ELF-1 (cell line): ENCODE measurements at places on chromosomes 2 and 18.

DNA sequence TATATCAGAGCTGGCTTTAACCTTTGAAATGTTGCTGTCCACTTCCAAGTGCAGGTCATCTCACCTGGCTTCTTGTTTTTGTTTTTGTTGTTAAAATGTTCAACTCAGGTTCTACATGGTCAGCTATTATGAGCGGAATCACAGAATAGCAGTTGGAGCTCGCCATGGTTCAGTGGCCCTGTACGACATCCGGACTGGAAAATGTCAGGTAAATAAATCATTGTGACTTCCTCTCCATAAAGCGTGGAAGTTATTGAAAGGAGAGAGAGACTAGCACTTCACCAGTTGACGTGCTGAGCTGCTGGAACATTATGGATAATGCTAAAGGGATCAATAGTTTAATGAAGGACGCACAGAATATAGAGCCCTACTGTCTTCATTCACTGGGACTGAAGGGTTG is 184.6 kb upstream of the BOD1L2 start:
- no peak for DNase-seq

DNA sequence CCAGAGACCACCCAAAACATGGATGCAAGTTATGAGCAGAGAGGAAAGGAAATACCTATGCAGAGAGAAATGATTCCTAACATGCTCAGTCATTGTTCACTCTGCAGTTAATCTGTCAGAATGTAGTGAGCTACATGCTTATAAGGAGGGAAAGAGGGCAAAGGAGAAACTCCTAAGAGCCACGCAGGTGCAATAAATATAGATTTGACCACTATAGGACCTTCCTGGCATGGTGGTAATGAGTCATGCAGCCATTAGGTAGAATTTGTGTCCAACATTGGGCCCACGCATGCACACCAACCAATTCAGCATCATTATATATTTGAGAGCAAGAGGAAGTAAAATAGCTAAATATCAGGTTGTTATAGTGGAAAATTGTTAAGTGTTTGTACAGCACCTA is 699.9 kb downstream of the DSC3 start:
- DNase-seq: no peak

DNA sequence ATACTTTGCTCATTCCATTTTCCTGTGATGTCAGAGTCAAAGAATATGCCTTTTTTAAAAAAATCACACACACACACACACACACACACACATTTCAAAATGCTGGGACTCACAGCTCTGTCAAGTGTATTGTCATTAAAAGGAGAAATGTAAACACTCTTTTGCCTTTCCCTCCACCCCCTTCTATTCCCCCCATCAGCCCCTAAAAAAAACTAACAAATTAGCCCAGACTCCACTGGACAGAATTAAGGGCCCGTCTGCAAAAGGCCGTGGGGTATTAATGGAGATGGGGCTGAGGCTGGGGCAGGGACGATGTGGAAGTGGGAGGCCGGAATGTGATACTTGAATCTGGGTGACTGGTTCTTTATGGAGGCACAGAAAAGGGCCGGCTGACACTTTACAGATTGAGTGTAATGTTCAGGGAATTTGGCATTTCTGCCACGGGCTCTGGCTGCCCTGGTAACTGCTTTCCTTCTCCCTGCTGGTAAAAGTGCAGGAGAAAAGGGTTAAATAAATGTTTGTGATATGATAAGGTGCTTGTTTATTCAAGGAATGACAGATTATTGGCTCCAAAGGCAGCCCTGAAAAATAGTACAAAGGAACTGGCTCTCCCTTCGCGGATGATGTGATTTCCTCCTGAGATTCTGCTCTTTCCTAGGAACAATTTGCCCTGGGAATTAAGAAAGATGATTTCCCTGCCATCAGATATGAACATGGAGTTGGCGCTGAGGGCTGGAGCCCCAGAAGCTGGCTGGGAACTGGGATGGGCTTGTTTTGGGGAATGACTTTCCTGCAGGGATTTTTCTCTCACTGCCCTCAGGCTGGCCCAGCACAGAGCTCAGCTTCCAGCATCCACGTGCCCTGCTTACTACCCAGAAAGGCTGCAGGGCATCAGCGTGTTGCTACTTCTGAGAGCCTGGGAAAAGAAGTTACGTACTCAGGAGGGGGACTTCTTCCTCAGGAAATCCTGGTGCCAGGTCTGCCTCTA is 52.8 kb upstream of the CTAGE1 start:
- DNase-seq: peak; percentile 45

GRCh38 chr2:176967911-176968450 is 244.6 kb upstream of the HNRNPA3 start:
- no peak for DNase-seq

DNA sequence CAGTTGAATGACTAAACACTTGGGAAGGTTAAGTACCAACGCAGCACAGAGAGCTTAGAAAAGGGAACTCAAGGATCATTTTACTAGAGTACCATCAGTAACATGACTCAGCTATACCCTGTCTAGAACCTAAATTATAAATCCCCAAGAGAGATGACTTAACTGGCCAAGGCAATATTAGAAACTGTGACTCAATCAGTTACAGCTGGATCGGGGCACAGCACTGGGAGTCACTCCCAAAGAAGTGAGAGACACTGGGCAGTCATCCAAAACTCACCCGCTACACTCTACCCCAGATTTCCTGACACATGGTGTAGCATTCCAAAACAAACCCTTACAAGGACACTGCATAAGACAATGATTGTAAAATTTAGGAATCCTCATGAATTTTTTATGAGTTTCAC is 17.7 kb downstream of the IWS1 start:
- DNase-seq: no peak

DNA sequence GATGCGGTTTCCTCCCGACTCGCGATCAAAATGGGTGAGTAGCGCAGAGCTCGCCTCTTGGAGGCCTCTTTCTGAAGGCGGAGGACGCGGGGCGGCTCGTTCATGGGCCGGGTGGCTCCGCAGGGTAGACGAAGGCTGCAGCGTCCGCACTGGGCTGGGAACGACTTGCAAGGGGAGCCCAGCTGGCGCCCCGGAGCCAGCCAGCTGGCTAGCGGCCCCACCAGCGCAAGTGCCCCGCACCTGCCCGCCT is 328 bp upstream of the PASK start:
- DNase-seq: no peak

- peak; percentile 57 for DNase-seq
These were observed 152.0 kb downstream of the SRBD1 start for GRCh38 chr2:45458909-45459563.

DNA sequence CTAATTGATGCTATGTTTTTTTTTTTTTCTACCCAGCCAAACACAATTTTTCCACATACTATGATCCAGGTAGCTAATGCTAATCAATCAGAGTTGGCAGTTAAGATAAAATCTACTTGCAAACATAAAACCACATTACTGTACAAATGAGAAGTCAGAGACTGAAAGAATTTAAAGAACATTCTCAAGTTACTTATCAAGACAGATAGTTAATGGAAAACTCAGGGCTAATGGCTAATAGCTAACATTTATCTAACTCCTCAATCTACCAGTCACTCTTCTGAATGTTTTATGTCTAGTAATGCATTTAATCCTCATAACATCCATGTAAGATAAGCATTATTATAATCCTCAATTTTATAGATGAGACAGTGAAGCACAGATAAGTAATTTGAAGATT is 537.6 kb upstream of the SETBP1 start:
- DNase-seq: no peak

DNA sequence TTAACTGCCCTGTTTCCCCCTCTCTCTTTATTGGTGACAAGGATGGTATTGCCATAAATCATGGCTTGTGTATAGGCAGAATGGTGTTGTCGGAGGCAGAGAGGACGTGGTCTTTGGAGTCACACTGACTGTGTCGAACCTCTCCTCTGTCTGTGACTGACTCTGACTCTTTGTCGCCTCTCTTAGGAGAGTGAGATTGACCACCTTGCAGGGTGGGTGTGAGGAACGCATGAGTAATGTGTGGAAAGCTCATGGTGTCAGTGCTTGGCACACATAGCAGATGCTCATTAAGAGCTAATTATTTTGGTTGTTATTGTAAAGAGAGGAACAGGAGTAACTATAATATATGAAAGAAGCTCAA is 145.6 kb downstream of the TTC27 start:
- no peak for DNase-seq

DNA sequence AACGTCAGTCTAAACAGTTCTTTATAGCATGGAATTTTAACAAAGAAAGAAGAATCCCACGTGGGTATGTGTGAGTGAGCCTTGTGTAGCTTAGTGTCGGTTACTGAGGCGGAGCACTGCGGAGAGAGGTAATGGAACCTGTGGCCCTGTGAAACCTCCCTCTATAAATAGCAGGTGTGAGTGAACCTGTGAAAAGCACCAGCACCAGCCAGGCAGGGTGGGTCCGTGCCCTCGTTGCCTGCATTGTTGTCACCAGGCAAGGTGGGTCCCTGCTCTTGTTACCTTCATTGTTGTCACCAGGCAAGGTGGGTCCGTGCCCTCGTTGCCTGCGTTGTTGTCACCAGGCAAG is 4.7 kb downstream of the CTDP1 start:
- no peak for DNase-seq

GRCh38 chr2:118481299-118481698 is 366.1 kb downstream of the EN1 start:
- no peak for DNase-seq

- DNase-seq: no peak
These were observed 14.8 kb downstream of the MOGAT1 start for GRCh38 chr2:222686086-222686750.

GRCh38 chr18:63604791-63605567 is 17.8 kb downstream of the SERPINB13 start:
- no peak for DNase-seq

DNA sequence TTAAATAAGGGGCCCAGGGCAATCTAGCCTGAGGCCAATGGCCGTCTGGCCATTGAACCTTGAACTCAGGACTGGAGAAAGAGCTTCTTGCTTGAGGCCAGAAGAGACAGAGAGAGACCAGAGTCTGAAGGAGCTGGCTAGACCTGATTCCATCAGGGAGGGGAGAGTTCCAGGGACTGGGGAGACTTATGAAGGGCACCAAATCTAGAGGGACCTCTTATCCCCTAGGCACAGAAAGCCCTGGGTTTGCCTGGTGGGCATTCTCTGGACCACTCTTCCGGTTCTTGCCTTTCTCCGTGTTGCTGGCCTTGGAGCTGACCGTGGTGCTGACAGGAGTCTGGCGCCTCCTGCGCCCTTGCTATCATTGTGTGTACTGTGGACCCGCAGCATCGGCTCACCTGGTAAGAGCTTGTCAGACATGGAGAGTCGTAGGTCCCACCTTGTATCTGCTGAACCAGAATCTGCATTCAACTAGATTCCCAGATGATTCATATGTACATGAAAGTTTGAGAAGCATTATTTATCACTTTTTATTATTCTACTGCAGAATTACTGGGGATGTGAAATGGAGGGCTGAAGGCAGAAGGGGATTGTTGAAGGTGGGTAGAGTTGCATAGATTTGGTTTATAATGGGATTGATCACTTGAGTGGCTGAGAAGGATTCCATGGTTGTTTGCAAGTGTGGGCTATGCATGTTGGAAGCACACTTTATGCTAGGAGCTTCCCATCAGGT is 4.3 kb upstream of the TRPM8 start:
- DNase-seq: peak; percentile 70

GRCh38 chr2:10864861-10865636 is 46.7 kb upstream of the KCNF1 start:
- no peak for DNase-seq

DNA sequence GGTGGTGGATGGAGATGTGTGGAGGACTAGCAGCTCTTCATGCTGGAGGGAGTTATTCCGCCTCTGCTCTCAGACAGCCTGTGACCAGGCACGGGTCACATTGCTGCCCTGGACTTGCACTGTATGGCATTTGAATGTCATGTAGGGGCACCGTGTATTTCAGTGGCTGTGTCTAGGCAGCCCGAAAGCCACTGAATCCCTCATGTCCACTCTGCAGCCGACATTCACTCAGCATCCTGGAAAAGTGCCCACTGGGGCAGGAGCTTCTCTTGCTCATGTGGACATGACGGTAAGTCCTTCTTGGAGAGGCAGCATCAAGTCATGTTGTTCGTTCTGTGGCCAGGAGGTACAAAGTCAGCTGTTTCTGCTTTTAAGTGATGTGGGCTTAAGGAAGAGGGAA is 127.9 kb downstream of the SH3RF3 start:
- DNase-seq: no peak

- DNase-seq: no peak
These were observed 18.5 kb upstream of the RBBP8 start for GRCh38 chr18:22914633-22915032.

DNA sequence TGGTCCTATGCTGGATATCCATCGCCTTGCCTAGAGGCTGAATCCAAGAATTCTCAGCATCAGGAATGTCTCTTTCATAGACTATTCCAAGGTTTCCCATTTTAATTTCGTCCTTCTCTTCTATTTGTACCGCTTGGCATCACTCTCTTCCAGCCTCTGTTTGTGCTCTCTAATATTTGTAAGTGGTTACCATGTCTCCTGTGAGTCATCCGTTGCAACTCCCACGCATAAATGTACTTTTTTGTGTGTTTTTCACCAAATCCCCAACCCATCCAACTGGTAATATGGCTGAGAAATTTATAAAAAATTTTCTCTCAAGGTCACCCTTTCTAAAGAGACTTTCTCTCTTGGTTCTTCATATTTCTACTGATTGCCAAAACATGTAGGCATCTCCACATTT is 21.8 kb downstream of the COLEC12 start:
- DNase-seq: no peak

- no peak for DNase-seq
These were observed 283.8 kb upstream of the LYPD1 start for GRCh38 chr2:132953771-132954170.

DNA sequence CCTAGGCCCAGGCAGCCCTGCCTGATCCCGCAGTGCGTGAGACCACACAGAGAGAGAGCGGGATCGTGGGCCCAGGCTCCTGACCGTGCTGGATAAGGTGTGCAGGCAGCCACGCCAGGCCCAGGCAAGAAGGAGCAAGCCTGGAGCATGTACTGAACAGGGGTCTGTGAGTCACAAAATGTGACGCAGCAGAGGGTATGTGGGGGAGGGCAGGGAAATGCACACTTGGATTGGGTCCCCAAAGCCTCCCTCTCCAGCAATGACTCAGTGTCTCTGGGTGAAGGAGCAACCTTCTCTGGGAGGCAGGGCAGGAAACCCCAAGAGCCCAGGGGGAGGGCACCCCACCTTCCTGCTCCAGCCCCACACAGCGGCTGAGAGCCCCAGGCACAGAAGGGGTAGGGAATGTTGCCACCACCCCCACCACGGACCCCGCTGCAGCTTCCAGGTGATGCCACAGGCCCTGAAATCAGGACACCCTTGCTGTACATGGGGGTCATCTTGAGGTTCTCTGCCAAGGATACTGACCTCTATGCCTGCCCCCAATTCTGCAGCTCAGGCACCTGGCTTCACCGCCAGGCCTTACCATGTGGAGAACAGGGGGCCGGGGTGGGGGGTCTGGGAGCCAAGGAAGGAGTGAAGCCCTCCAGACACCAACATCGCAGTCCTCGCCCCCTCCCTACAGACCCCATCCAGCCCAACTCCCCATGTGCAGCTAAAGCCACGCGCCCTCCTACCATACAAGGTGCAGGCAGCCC is 1.3 kb upstream of the GPC1 start:
- no peak for DNase-seq

DNA sequence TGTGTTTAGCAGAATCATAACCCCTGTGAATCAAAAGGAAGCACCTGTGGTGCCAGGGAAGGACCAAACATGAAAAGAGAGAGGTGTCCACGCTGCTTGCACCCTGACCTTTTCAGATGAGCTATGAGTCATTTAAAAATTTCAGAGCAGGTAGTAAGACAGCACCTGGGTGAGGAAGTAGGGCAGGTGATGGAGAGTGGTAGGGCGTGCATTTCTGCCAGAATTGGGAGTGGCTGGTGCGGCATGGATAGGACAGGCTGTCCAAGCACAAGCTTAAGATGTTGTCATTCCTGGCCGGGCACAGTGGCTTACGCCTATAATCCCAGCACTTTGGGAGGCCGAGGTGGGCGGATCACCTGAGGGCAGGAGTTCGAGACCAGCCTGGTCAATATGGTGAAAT is 36.8 kb downstream of the NPAS2 start:
- DNase-seq: no peak
